ENCODE measurements at places on chromosomes 2 and 18. TPM values are rescaled to one million over a fixed set of nuclear protein-coding genes. Genes with fewer than 3 reads are reported as not detected.

Gene COL4A4
- not detected for total RNA-seq

Gene RAX
- not detected for total RNA-seq

Gene SNORC
- 0.72 TPM for total RNA-seq

Gene UGT1A8
- not detected for total RNA-seq

Gene SAG
- not detected for total RNA-seq

Gene CYP27C1
- total RNA-seq, result not detected

Gene SEPTIN10
- total RNA-seq, result 2.7 TPM

Gene APCDD1
- total RNA-seq, result not detected

Gene CFAP221
- total RNA-seq, result not detected

Gene FSHR
- not detected for total RNA-seq

Gene PARD6G
- 0.10 TPM for total RNA-seq

Gene TOGARAM2
- 1.2 TPM for total RNA-seq

Measured in activated naive CD4-positive, alpha-beta T cell treated with anti-CD3 and anti-CD28 coated beads for 36 hours (primary cell).